Esophagus mucosa (tissue), 1 donor: ENCODE measurements at places on chromosomes 7 and 10. TPM values are rescaled to one million over a fixed set of nuclear protein-coding genes. Genes with fewer than 3 reads are reported as not detected.

Gene GPR37
- 5.9 TPM for total RNA-seq

Gene AHCYL2
- 25.9 TPM for total RNA-seq

Gene PTPN20
- total RNA-seq: 1.8 TPM

Gene ZNF365
- 5.2 TPM for total RNA-seq

Gene LRRD1
- not detected for total RNA-seq

Gene CPED1
- total RNA-seq: 0.76 TPM

Gene FGF8
- not detected for total RNA-seq
